NCI-H1436 (cell line): ENCODE measurements at places on chromosomes 1 and 21.

- DNase-seq = no peak
Measured at GRCh38 chr1:167795810-167796740, 74.3 kb downstream of the MPZL1 start.

DNA sequence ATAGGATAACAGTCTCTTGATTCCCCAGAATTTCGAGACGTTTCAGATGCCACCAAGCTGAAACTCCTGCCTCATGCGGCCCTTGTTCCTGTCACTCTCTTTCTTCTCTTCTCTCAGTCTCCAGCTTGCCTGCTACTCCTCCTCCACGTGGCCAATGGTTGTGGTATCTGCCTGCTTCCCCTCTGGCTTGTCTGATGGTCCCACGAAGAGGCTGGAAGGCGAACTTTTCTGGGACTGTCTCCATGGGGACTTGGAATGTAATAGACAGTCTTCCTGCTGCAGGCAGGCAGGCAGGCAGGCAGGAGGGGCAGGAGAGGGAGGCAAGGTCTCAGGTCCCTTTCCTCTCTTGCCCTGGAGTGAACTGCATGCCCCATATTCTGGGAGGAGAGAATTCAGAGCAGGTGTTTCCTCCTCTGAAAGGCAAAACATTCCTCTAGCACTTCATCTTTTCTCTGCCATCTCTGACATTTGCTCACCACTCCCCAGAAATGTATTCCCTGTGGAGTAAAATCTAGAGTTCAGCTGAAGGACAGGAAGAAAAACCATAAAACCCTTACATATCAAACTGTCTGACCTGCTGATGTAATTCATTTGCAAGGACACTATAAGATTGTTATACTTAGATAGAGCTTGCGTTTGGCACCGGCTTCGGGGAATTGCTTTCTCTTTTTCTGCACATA, 64.1 kb upstream of the GNG12 start:
- no peak for DNase-seq

DNA sequence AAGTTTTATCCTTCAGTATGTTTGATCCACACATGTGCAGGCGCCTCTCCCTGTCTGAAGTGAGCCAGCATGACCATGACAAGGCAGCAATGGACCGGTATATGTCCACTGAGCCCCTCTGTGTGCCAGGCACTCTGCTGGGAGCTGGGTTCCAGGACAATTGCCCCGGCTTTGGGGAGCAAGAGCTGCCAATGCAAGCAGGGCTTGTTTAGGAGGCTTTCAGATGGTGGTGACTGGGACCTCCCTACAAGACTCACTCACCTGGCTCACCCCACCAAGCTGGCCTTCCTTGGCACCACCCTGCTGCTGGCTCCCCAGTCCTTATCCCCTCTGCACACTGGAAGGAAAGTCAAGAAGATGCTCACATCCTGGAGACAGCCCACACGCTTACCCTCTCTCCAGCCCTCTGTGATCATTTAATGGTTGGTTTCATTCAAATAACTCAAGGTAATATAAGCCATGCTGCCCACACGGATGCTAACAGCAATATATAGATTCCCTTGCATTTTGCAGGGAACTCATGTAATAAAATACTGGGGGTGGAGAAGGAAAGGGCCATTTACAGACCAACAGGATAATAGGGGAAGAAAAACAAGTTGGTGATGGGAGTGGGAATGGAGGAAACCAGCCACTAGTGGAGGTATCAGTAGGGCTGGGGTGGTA, 23.6 kb downstream of the KCND3 start:
- DNase-seq = no peak

DNA sequence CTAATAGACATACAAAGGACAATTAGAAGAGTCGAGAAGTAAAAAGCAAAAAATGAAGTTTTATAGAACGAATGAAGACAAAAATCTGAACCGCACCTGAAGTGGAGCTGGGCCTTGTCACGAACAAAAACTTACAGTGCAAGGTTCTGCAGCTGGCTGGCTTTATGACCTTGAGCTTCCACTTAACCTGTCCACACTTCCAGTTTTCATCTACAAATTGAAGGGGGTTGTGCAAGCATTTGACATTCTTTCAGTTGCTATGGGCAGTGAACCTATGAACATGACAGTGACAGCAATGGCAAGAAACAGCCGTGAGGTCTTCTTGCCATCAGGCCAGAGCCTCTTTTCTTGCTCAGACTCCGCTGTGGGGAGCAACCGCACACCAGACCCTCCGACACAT, 93.2 kb downstream of the DSCAM start:
- DNase-seq = no peak

DNA sequence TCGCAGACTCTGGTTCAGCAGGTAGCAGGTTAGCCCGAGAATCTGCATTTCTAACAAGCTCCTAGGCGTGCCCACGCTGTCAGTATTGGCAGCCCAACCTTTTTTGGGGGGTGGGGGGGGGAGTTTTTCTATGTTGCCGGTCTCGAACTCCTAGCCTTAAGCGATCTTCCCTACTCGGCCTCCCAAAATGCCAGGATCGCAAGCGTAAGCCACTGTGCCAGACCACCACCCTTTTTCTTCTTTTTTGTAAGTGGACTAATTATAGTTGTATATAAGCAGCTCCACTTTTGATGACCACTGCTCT, 480 bp upstream of the MIS18A start:
- no peak for DNase-seq

DNA sequence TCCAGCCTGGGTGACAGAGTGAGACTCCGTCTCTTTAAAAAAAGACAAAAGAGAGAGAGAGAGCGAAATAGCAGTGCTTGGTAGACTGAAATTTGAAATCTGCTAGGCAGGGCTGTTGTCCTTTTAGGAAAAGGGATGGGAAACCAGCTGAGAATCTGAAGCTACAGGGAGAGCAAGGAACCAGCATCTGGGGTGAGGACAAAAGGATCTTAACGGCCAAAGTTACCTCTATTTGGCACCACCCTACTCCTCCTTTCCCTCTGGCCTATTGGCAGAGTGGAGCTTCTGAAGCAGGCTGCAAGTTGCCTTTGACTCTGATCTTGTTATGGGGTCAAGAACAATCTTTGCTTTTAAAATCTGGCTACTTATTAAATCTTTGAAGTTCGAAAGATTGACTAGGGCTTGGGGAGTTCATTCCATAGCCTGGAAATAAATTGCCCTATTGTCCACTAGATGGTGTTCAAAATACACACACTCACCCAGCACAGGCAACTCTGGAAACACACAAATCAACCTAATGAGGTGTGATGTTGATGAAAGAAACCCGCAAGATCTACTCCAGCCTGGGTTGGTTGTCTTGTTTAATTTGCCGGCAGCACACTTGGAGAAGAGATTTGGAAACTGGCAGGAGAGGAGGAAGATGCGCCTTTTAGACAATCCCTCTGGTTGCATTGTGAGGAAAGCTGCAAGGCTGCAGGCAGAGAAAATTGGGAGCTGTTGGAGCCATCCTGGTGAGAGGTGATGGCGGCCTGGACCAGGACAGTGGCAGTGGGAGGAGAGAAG, 16.5 kb upstream of the PARP1 start:
- peak; percentile 63 for DNase-seq

- peak; percentile 17 for DNase-seq
Measured at GRCh38 chr1:3105167-3105863, 36.3 kb downstream of the PRDM16 start.
